ENCODE measurements at places on chromosomes 6 and 20. TPM values are rescaled to one million over a fixed set of nuclear protein-coding genes. Genes with fewer than 3 reads are reported as not detected.

LST1 gene
- total RNA-seq, result not detected

SLC2A10 gene
- total RNA-seq, result not detected

ULBP1 gene
- 0.80 TPM for total RNA-seq

HNF4A gene
- total RNA-seq, result 14.5 TPM

GTSF1L gene
- total RNA-seq, result not detected

MCCD1 gene
- total RNA-seq, result not detected

EFCAB8 gene
- total RNA-seq, result not detected

RAET1G gene
- total RNA-seq, result 9.7 TPM

KCNK16 gene
- total RNA-seq, result not detected

COL9A1 gene
- total RNA-seq, result not detected

TCP11 gene
- not detected for total RNA-seq

SH3BGRL2 gene
- 0.29 TPM for total RNA-seq

MEI4 gene
- total RNA-seq, result not detected

Data from A549 treated with RU486 at 1 μM for 4 hours (cell line).